ENCODE measurements at places on chromosomes 11 and 22.

- DNase-seq = no peak
These were observed 119.2 kb upstream of the TMEM45B start for GRCh38 chr11:129696309-129696989.

DNA sequence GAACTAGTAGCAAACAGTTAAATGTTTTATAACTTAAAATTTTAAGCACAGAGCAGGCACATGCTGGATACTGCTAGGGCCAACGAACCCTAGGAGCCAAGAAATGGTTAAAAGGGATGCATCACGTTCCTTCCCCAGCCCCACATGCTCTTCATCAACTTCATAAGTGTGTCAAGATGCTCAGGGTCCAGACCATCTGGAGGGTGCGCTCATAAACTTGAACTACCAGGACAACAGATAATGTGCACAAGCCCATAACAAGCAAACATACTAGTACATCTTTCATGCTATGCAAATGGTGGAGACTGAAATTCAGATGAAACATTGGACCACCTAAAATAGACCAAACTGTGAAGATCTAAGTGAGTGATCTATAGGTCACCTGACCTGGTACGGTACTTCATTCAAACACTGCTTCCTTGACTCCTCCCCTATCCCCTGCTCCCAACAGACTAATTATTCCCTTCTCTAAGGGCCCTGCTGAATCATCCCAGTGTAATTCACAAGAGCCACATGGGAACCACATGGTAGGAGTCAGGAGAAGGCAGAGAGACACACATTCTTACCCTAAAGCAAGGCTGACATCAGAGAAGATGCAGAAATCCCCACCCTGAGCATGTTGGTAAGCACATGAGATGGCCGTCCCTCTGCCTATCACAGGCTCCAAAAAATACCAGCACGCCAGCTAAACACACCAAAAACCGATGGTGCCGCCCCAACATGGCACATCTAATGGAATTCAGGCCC lies 83.9 kb downstream of the ETS1 start:
- no peak for DNase-seq

DNA sequence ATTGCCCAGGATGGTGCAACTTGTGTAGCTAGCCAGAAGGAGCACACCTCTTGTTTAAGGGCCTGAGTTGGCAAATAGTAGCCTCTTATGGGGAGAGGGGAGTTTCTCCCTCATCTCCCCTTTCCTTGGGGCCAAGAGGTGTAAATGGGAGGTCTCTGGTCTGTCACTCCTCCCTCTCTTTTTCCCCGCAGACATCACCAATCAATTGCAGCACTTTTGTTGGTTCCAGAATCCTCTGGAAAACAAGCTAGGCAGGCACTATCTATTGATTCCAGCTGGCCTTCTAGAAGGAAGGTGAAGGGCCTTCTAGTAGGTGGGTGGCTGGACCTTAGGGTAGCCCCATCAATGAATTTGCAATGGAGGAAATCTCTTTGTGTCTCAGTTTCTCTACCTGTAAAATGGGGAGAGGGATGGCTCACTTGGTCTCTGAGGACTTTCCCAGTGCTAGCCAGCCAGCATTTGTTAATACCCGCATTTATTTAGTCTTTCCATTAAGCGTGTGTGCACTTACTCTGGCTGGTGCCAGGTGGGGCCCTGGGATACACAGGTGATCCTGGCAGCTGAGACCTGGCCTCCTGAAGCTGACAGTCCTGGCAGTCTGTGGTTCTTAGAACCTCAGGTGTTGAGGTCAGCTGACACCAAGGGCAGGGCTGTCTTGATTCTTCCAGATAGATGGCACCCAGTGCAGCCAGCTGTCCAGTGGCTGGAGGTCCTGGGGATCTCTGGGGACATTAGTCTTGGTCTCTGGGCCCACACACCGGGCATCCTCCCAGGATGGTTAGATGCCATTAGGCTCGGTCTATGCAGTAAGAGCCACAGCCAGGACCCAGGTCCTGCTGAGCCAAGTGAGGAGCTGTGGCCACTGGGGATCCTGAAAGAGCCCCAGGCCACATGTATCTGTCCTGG lies 51.7 kb downstream of the TSPAN18 start:
- no peak for DNase-seq

- DNase-seq = no peak
These were observed 981.6 kb upstream of the FAT3 start for GRCh38 chr11:91243051-91243450.

- DNase-seq = no peak
These were observed 390.5 kb downstream of the OR4C45 start for GRCh38 chr11:50423208-50423607.

- DNase-seq = no peak
These were observed 13.5 kb upstream of the ADORA2A start for GRCh38 chr22:24413736-24414385.

DNA sequence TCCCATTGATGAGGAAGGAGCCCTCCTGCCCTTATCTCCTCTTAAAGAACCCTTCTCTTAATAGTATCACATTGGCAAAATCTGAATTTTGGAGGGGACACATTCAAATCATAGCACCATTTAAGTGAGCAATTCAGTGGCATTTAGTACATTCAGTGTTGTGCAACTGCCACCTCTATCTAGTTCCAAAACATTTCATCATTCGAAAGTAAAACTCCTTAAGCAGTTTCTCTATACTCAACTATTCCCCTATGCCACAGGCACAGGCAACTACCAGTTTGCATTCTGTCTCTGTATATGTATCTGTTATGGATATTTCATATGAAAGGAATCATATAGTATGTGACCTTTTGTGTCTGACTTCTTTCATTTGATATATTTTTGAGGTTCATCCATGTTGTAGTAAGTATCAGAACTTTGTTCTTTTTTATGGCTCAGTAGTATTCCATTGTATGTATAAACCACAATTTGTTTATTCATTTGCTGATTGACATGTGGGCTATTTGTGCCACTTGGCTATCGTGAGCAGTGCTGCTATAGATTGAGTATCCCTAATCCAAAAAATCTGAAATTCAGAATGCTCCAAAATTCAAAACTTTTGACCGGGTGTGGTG lies 22.9 kb downstream of the FAR1 start:
- DNase-seq = no peak

DNA sequence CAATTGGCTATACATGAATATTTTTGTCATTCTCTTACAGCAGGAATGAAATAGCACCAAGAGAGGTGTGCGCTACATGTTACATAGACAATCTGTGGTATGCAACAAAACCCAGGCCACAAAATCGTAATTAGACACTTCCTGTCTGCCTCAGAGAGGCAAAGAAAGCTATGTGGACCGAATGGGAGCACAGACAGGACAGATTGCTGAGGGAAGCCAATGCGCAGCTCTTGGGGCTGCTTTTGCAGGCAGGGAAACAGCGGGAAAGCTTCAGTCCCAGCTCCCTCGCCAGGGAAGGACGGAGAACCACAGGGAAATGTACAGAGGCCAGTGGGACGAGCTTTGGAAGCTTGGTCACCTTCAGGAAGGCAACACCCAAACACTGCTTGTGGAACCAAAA lies 40.9 kb downstream of the SERPINH1 start:
- DNase-seq = no peak

All from stimulated activated CD4-positive, alpha-beta T cell treated with anti-CD3 and anti-CD28 coated beads, Interleukin-12 subunit alpha, Interleukin-12 subunit beta, amount 100 ng/mL, for 4 hours (primary cell).